ENCODE measurements at places on chromosomes 6 and 20.

GRCh38 chr6:146526192-146526591 is 17.4 kb upstream of the RAB32 start:
- DNase-seq: no peak

DNA sequence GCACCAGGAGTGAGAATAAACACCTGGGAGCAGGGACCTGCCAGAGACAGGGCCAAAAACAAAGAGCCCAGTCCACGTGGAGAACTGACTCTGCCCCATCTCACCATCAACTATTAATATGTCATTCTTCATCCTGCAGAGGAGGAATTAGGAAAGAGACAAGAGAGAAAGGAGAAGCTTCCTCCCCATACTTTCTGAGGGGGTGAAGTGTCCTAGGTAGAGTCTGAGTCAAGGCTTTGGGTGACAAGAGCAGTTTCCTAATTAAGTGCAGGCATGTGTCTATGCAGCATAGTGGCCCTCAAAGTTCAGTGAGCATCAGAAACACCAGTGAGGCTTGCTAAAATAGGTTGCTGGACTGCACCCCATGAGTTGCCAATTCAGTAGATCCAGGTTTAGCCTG is 40.7 kb upstream of the BMP2 start:
- DNase-seq: no peak

DNA sequence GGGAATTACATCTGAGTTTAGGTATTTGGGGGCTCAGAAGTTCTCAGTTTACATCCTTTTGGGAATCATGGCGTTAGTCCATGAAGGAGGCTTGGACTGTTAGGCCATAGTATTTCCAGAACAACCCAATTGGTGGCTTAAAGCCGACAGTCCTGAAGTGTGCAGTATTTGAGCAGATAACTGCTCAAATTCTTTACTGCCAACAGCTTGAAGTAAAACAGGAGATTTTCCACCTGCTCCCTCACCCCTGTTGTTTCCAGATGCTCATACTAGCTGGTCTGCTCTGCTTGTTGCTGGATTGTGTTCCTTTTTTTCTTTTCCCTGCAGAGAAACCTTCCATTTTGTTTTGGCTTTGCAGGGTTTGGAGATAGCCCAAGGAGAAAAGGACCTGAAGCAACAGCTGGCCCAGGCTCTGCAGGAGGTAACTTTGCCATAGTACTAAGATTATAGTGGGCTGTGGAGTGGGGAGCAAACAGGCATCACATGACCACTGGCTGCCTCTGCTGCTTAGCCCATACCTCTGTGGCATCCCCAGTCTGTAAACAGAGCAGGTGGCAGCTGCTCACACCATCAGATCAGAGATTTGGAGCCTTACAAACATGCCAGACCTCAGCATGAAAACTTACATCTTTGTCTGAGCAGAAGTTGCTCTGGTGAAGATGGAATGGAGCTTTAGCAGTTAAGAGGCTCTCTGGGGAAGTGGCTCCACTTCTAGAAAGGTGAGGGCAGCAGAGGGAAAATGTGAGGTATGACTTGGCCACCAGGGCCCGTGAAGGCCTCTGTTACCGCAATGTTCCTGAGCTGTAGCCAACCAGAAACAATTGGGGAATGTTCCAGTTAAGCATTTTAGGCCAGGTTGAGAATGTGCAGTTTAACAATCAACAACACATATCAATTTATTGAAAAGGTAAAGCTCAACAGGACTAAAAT is 17.6 kb downstream of the RNF8 start:
- no peak for DNase-seq

DNA sequence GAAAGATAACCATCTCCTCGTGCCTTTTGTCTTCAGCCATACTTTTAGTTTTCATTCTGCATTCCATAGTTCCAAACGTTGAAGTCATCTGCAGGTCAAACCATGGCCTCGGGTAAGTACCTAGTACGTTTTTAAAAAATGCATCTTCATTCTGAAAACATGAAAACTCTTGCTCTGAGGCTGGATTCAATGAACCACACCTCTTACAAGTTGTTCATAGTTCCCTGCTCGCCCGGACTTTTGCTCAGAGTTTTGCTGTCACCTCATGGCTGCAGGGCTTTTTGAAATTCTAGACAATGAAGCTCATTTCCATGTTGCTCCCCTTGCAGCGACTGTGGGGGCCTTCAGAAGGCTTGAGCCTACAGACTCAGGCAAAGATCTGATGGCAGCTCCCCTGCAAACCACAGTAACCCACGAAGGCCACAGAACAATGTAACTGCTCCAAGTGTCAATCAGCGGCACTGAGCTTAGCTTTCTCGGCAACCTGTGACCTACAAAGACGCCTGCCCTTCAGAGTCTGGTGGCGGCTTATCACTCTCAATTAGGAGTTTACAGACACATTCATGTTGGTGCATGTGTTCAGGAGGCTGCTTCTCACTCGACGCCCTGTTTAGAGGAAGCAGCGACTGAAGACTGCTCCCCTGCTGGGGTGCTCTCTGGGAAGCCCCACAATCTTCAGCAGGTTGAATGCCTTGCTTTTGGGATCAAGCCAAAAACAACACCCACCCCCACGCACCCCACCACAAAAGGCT is 61.2 kb downstream of the FOXC1 start:
- no peak for DNase-seq

GRCh38 chr20:35174458-35175216 is 2.8 kb downstream of the PROCR start:
- peak; percentile 80 for DNase-seq

- no peak for DNase-seq
Measured at GRCh38 chr20:45032276-45032675, 66.0 kb downstream of the STK4 start.

- DNase-seq: no peak
Measured at GRCh38 chr6:148869585-148869984, 122.8 kb downstream of the UST start.

- DNase-seq: no peak
Measured at GRCh38 chr6:142470421-142470820, 168.6 kb downstream of the ADGRG6 start.

DNA sequence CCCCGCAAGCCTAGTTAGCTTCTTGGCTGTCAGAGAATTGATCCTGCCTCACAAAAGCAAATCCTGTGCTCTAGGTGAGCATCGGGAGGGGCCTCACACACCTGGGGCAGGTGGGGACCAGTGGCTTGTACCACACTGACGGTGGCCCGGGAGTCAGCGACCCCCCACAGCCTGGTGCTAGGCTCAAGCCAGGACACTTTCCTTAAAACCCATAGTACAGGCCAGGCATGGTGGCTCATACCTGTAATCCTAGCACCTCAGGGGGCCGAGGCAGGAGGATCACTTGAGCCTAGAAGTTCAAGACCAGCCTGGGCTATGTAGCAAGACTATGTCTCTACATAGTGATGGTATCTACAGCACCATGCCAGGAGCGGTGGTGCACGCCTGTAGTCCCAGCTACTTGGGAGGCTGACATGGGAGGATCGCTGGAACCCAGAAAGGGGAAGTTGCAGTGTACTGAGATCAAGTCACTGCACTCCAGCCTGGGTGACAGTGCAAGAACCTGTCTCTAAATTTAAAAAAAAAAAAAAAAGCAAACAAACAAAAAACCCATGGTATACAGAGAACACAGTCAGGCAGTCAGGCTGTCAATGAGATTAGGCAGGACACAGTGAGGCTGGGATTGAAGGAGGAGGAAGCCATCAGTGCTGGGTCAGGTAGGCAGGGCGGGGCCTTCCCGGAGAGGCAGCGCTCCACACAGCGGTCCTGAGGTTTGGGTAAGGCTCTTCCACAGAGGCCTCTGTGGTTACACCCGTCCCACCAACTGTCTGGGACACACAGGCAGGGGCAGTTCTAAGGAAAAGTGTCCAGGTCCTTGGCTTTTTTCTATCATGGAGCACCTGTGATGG is 41.3 kb downstream of the SYNJ2 start:
- peak; percentile 49 for DNase-seq

GRCh38 chr6:1832844-1833787 is 223.4 kb downstream of the FOXC1 start:
- peak; percentile 64 for DNase-seq

- no peak for DNase-seq
Measured at GRCh38 chr20:50737352-50737751, 6.0 kb downstream of the PARD6B start.

DNA sequence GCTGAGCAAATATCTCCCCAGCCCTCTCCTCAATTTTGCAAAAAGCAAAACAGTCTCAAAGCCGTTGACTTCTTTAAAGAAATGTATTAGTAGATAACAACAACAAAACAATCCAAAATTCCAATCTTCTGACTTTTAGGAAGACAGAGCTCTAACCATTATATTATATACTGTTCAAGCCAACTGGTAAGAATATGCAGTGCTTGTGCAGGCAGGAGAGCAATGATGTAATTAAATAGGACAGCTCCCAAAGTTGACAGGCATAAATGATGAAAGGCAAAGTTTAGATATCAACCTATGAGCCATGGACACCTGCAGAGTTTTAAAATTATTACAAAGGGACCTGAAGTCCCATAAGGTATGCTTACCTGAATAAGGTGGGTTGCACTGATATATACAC is 16.6 kb upstream of the CEP85L start:
- DNase-seq: no peak

DNA sequence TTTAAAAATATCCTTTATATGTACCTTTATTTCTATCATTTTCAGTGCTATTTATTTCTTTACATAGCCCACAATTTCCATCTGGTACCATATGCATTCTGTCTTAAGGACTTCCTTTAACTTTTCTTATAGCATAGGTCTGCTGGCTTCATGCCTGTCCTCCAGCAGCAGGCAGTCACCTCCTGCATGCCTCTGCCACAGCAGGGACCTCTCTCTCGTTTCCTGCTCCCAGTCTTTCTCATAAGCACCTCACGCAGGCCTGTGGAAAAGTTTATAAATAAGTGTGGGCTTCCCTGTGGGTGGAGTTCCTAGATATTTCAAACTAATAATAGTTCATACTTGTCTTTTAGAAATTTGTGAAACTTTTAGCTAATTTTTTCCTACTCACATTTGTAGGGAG is 133.9 kb downstream of the KCNQ5 start:
- no peak for DNase-seq

DNA sequence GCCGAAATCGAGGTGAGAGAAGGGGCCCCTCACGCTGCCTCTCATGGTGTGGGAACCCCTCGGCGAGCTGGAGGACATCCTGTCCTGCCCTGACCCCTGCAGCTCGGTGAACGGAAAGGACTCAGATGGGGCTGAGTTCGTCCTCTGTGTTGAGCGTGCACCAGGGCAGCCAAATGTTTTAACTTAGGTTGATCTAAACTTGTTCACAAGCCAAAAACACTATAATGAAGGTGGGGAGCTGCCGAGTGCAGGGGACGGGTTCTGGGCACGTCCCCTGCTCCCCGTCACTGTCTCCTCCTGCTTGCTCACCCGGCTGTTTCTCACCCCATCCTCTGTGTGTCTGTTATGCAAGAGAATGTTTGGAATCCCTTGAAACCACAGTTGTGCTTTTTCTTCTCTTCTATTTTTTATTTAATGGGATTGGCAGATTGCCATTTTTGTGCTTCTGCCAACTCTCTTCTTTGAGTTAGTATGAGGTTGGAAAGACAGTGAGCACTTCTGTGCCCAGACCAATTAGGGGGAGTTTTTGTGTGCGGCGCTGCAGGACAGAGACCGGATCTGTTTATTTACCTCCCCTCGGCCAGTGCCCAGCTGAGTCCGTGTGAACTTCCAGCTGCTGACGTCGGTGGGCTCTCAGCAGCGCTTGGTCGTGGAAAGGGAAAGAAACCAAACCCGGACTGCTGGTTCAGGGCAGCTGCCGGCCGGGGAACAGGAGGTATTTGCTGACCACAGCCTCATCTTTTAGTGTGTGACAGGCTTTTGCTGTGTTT is 158.1 kb downstream of the DTNBP1 start:
- peak; percentile 71 for DNase-seq

- DNase-seq: no peak
Measured at GRCh38 chr6:67854098-67854497, 781.0 kb upstream of the ADGRB3 start.

Data from aorta (tissue), 5 donors.